ENCODE measurements at places on chromosomes 6 and 20.

- H3K27ac ChIP-seq: no peak overlapping the region
- no peak overlapping the region for H3K4me3 ChIP-seq
- no peaks in the 10 kb centered on the region for H3K27me3 ChIP-seq
- no peaks in the 10 kb centered on the region for H3K36me3 ChIP-seq
- DNase-seq: no peak
Measured at GRCh38 chr6:64930681-64931080, 776.3 kb downstream of the EYS start.

GRCh38 chr20:12869669-12870068 lies 139.1 kb upstream of the SPTLC3 start:
- DNase-seq: no peak
- no peaks in the 10 kb centered on the region for H3K4me1 ChIP-seq
- H3K27me3 ChIP-seq: no peaks in the 10 kb centered on the region
- no peaks in the 10 kb centered on the region for H3K36me3 ChIP-seq

DNA sequence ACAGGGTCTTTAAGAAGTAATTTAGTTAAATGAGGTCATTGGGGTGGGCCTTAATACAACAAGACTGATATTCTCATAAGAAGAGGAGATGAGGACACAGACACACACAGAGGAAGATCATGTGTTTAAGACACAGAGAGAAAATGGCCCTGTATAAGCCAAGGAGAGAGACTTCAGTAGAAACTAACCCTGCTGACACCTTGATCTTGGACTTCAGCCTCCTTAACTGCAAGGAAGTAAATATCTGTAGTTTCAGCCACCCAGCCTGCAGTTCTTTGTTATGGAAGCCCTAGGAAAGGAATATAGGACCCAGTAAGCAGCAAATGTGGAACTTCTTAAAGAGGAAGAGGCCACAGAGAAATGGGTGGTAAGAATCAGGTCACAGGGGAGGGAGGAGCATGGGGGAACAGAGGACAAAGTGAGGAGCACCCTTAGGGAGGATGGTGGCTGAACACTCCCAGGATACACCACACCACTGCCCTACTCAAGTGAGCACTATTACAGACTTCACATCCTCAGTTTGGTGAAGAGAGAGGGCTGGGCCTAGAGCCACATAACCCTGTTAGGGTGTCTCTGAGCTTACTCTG lies 762 bp downstream of the SIRPB1 start:
- no peaks in the 10 kb centered on the region for H3K36me3 ChIP-seq
- no peak for DNase-seq
- H3K27me3 ChIP-seq: no peaks in the 10 kb centered on the region
- no peaks in the 10 kb centered on the region for H3K4me1 ChIP-seq
- H3K4me3 ChIP-seq: no peak overlapping the region
- no peak overlapping the region for H3K27ac ChIP-seq

GRCh38 chr6:40535819-40536380 lies 51.3 kb downstream of the LRFN2 start:
- H3K4me1 ChIP-seq: no peaks in the 10 kb centered on the region
- H3K4me3 ChIP-seq: no peak overlapping the region
- H3K27ac ChIP-seq: no peak overlapping the region

GRCh38 chr6:16596616-16597331 lies 164.5 kb downstream of the ATXN1 start:
- no peaks in the 10 kb centered on the region for H3K27me3 ChIP-seq
- H3K27ac ChIP-seq: no peak overlapping the region
- no peak overlapping the region for H3K4me3 ChIP-seq
- DNase-seq: no peak
- H3K36me3 ChIP-seq: no peaks in the 10 kb centered on the region
- H3K4me1 ChIP-seq: no peaks in the 10 kb centered on the region

- H3K27me3 ChIP-seq: no peaks in the 10 kb centered on the region
- H3K4me3 ChIP-seq: no peak overlapping the region
- H3K36me3 ChIP-seq: no peaks in the 10 kb centered on the region
- H3K27ac ChIP-seq: no peak overlapping the region
Measured at GRCh38 chr6:169668203-169668847, 33.5 kb downstream of the WDR27 start.

DNA sequence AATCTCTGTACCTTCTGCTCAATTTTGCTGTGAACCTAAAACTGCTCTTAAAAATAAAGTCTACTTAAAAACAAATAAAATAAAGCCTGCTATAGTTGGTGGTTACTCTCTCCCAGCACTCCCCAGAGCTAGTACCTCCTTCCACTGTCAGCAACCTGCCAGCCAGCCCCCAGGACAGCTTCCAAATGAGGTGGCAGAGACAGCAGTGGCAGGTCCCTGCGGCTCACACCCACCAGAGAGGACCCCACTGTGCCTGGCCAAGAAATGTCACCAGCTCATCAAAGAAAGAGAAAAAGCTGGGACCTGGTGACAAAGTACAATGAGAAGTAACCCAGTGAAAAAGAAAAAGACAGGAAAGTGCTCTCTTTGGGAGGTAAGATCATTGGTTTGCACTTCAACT lies 15.2 kb downstream of the APMAP start:
- no peaks in the 10 kb centered on the region for H3K27me3 ChIP-seq
- no peak overlapping the region for H3K4me3 ChIP-seq
- no peak for DNase-seq

GRCh38 chr6:131134980-131135243 lies 355 bp upstream of the AKAP7 start:
- no peaks in the 10 kb centered on the region for H3K4me1 ChIP-seq
- peak overlapping the region; percentile 73 for H3K4me3 ChIP-seq
- no peak for DNase-seq
- peak overlapping the region; percentile 94 for H3K27ac ChIP-seq

- no peaks in the 10 kb centered on the region for H3K4me1 ChIP-seq
- no peak for DNase-seq
- H3K27ac ChIP-seq: no peak overlapping the region
- no peak overlapping the region for H3K4me3 ChIP-seq
- no peaks in the 10 kb centered on the region for H3K36me3 ChIP-seq
- no peaks in the 10 kb centered on the region for H3K27me3 ChIP-seq
Measured at GRCh38 chr20:313948-314347, 11.4 kb upstream of the SOX12 start.

- no peaks in the 10 kb centered on the region for H3K36me3 ChIP-seq
Measured at GRCh38 chr6:154487367-154488247, 22.9 kb downstream of the CNKSR3 start.

- no peaks in the 10 kb centered on the region for H3K27me3 ChIP-seq
- H3K4me1 ChIP-seq: no peaks in the 10 kb centered on the region
- H3K27ac ChIP-seq: no peak overlapping the region
Measured at GRCh38 chr6:47484616-47485015, 7.0 kb downstream of the CD2AP start.

GRCh38 chr20:34553366-34553867 lies 5.1 kb upstream of the MAP1LC3A start:
- H3K4me3 ChIP-seq: no peak overlapping the region
- no peak for DNase-seq
- no peaks in the 10 kb centered on the region for H3K4me1 ChIP-seq
- no peak overlapping the region for H3K27ac ChIP-seq

DNA sequence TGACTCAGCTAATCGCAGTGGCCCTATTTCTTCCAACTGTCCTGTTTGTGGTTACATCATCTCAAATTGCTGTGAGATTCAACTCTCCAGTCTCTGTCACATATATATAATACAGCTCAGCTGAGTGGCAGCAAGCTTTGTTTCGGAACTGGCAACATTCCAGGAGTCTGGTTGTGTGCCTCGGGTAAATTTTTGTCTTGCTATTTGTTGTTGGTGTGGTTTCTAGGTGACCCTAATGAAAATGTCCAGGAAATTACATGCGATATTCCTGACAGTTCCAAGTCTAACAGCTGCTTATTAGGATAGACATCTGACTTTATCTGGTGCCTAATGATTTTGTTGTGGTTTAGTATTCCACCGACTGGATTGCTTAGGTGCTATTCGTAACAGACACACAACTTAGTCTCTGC lies 581.8 kb downstream of the CD109 start:
- no peaks in the 10 kb centered on the region for H3K36me3 ChIP-seq
- no peak overlapping the region for H3K27ac ChIP-seq
- no peaks in the 10 kb centered on the region for H3K27me3 ChIP-seq
- no peaks in the 10 kb centered on the region for H3K4me1 ChIP-seq

- no peaks in the 10 kb centered on the region for H3K27me3 ChIP-seq
- H3K36me3 ChIP-seq: no peaks in the 10 kb centered on the region
- DNase-seq: no peak
- H3K27ac ChIP-seq: no peak overlapping the region
Measured at GRCh38 chr20:17621229-17621968, 51.5 kb downstream of the DSTN start.

GRCh38 chr6:115729036-115729435 lies 331.7 kb downstream of the FRK start:
- no peaks in the 10 kb centered on the region for H3K27me3 ChIP-seq
- H3K4me1 ChIP-seq: no peaks in the 10 kb centered on the region
- no peak for DNase-seq

- no peaks in the 10 kb centered on the region for H3K4me1 ChIP-seq
- no peaks in the 10 kb centered on the region for H3K27me3 ChIP-seq
- no peaks in the 10 kb centered on the region for H3K36me3 ChIP-seq
- H3K27ac ChIP-seq: no peak overlapping the region
Measured at GRCh38 chr20:4811661-4812181, 90.0 kb downstream of the PRND start.

DNA sequence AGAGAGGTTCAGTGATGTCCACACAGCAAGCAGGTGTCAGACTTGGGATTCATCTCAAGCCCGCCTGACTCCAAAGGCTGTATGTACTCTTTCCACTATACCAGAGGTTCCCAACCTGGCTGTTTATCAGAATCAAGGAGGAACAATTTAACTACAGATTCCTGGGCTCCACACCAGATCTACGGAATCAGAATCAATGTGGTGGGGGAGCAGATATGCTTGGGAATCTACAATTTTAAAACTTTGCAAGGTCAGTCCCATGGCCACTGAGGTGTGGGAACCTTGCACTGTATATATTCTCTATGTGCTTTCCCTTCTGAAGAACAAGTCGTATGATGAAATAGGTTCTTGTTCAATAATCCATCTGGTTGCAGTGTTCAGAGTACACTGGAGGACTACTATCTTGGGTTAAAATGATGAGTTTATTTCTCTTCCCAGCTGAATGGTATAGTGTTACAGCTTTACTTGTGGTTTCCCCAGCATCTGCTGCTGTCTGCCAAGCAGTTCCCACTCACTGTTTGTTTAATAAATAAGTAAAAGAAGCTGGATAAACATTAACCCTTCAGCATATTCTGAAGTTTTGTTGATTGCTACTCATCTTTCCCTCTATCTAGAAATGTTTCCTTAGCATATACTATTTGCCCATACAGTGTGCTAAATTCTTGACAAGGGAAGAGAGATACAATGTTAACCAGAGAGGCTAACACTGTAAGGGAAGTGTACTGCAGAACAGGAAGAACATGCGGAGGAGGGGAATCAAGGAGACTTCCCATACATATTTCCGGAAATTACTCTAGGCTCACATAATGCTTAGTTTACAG lies 9.9 kb downstream of the TTI1 start:
- H3K27me3 ChIP-seq: no peaks in the 10 kb centered on the region
- no peak for DNase-seq
- H3K4me1 ChIP-seq: no peaks in the 10 kb centered on the region
- no peaks in the 10 kb centered on the region for H3K36me3 ChIP-seq

DNA sequence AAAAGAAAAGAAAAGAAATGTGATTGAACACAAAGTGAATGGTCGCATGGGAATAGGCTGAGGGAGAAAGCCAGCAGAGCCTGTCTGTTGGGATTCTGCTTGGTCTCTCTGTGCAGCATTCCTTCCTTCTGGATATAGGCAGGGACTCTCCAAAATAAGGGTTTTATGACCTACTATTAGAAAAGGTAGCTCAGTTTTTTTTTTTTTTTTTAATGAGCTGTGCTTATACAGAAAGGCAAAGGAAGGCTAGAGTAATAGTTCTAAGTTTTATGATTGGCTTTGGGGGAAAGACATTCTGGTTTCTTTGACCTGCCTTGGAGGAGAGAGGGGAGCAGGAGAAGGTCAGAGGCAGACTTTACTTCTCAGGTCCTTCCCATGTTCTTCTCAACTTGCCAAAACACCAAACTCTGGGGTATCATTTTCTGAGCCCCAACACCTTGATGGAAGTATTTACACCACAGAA lies 18.8 kb upstream of the IER3 start:
- no peak overlapping the region for H3K27ac ChIP-seq
- H3K27me3 ChIP-seq: no peaks in the 10 kb centered on the region

DNA sequence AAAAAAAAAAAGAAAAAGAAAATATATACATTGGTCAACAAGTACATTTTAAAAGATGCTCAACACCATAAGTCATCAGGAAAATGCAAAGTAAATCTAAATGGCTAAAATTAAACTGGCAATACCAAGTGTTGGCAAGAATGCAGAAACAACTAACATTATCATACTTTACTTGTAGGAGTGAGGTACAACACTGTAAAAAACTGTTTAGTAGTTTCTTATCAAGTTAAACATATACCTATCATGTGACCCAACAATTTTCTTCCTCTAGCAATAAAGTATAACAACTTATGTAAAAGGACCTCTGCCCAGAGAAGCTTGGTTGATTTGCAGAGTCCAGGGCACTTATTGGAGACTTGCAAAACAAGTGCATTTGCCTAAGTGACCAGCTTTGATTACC lies 40.4 kb downstream of the LMBRD1 start:
- H3K4me1 ChIP-seq: no peaks in the 10 kb centered on the region
- no peaks in the 10 kb centered on the region for H3K36me3 ChIP-seq
- H3K27me3 ChIP-seq: no peaks in the 10 kb centered on the region
- no peak overlapping the region for H3K4me3 ChIP-seq
- DNase-seq: no peak
- no peak overlapping the region for H3K27ac ChIP-seq

- no peak for DNase-seq
- H3K4me3 ChIP-seq: no peak overlapping the region
- H3K27me3 ChIP-seq: no peaks in the 10 kb centered on the region
- no peak overlapping the region for H3K27ac ChIP-seq
Measured at GRCh38 chr6:46334442-46334841, 156.8 kb downstream of the RCAN2 start.

DNA sequence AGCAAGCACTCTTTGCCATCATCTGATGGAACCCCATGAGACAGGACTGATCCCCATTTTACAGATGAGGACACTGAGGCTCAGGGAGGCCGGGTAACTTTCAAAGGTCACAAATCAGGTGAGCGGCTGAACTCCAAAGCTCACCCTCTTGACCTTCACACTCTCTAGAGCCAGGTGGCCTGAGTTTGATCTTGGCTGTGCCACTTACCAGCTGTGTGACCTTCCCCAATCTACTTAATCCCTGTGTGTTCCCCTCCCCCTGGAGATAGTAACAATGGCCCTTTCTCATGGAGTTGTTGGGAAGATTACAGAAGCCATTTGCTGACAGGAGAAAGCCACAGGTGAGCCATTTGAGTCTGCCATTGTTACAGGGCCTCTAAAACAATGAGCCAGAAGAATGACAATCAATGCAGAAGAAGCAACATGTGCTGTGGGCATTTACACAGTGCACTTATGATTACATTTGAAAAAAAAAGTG lies 34.5 kb downstream of the BMP7 start:
- H3K4me3 ChIP-seq: no peak overlapping the region
- H3K27ac ChIP-seq: no peak overlapping the region
- no peaks in the 10 kb centered on the region for H3K27me3 ChIP-seq
- no peaks in the 10 kb centered on the region for H3K4me1 ChIP-seq

Data from uterus (tissue), 4 donors.